Myocyte (in vitro differentiated cells): ENCODE measurements at places on chromosomes 4 and X. TPM values are rescaled to one million over a fixed set of nuclear protein-coding genes. Genes with fewer than 3 reads are reported as not detected.
A peak's percentile ranks its signal among the peaks of the same experiment; 100 is the strongest.

DNA sequence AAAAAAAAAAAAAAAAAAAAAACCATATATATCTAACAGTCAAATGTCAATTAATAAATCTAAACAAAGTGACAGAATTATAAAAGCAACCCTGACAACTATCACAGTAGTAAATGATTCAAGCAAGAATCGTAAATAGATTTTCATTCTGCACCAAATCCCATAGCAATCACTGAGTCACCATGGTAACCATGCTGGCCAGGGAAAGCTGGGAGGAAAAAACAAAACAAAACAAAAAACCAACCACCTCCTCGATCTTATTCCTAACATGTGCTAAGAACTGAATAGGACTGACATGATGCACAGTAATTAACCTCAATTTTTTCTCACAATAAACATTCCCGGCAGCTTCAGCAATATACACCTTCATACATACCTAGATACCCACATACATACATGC lies 30.6 kb upstream of the RAB40A start:
- DNase-seq, result no peak

DNA sequence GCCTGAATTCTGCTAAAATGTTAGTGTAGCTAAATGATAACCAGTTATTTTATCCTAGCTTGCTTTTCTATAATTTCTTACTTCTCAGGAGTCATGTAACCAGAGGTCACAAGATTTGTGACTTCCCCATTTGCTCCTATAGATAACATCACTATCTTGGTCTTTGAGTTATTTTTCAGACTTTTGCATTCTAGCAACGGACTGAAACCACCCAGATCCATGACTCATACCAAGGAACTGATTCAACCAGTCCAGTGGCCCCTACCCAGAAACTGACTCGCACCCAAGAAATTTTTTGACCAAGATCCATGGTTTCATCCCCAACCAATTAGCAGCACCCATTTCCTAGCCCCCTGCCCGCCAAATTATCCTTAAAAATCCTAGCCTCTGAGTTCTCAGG lies 50.0 kb downstream of the IQCM start:
- DNase-seq, result no peak

DNA sequence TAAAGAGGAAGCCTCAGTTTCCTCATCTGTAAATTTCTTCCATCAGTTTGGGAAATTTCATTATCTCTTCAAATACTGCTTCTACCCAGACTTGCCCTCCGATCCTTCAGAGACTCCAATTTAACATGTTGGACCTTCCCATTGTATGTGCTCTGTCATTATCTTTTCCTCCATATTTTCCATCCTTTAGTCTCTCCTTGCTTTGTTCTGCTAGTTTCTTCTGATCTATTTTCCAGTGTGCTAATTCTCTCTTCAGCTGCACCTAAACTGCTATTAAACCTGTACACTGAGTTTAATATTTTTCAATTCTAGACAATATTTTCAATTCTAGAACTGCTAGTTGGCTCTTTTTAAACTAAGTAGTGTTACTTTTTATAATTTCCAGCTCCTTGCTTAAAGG lies 65.5 kb downstream of the EVC start:
- DNase-seq, result no peak

Gene NLGN3
- total RNA-seq, result 0.16 and 0.24 TPM in 2 replicates

GRCh38 chrX:856566-857290 lies 226.1 kb downstream of the SHOX start:
- DNase-seq, result no peak

Gene GLRA3
- total RNA-seq, result not detected in 2 replicates

DNA sequence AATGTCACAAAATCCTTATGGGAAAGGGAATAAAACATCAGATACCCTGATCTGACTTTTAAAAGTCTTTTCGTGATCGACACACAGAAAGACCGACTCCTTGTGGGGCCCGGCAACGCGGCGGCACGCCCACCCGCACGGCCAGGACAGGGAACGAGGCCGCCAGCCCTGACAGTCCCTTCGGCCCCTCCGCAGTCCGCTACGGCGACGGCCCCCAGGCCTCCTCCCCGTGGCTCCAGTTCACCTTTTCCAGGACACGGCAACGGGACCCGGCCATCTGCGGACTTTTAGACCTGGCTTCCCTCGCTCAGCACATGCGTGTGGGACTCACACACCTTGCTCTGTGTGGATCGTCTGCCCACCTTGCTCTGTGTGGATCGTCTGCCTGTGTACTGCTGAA lies 33.6 kb upstream of the GTPBP6 start:
- DNase-seq, result no peak

Gene CTAG1A
- total RNA-seq, result not detected in 2 replicates

DNA sequence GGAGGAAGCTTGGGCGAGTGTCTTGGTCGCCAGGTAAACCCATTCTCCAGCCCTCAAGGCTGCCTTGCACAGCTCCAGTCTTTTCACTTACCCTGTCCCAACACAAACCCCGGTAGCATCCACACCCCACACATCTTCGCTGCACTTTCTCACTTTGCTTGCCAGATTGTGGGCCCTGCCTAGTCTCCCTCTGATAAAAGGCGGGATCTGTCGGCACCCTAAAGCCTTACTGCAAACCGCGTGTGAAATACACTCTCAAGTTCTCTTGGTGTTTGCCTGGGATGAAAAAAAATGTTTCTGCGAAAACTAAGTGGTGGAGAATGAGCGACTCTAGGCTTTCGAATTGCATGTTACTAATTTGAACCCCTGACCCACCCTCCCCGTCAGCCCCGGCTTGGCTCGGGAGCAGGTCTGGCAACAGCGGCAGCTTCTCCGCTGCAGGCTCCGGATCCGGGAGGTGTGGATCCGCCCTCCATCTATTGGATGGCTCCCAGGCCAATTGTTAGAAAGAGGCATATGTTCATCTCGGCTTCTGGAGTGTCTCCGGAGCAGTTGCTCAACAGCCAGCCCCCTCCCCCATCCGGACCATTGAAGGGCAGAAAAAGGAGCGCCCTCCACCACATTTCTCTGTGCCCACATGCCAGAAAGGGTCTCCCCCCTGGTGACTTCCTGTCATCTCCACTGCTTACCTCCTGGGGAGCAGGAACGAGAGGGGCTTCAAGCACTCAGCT lies 3.0 kb upstream of the CITED1 start:
- DNase-seq, result peak; percentile 75

Gene EIF2S3
- total RNA-seq, result 155 and 161 TPM in 2 replicates

Gene GIMD1
- total RNA-seq, result not detected in 2 replicates

Gene VBP1
- total RNA-seq, result 80.2 and 80.8 TPM in 2 replicates

- DNase-seq, result no peak
Observed at GRCh38 chr4:173417833-173418232, 18.9 kb upstream of the SCRG1 start.

- no peak for DNase-seq
Observed at GRCh38 chrX:55867708-55868107, 150.2 kb downstream of the RRAGB start.

DNA sequence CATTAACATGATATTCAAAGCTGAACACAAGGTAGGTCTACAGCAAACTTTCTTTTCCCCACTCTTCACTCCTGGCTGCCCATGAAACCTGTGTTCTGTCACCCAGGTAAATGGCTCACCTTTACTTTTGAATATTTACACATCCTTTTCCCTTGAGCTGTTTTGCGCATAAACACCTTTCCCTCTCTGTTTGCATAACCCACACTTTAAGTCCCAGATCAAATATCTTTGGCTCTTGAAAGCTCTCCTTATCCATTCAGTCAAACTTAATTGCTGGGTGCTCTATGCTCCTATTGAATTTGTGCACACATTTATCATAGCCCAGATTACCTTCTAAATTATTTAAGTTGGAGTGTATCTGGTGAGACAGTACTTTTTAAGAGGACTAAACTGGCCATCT lies 51.7 kb upstream of the ATP8A1 start:
- DNase-seq, result no peak

DNA sequence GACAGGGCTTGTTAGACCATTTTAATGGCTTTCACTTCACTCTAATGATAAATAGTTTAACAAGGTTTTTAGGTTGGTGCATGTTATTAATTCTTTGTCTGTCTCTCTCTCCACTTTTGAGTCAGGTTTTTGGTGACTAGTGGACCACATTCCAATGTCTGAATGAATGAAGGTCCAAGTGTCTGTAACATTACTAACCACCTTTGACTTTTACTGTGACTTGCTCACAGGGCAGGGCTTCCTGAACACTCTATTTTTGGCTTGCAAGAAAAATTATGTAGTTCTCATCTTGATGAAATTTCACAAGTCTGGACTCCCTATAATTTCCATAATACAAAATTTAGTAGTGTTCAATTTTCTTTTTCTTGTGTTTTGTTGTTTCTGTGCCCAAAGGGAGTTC lies 78.9 kb upstream of the BMPR1B start:
- no peak for DNase-seq

- no peak for DNase-seq
Observed at GRCh38 chrX:106874075-106874474, 29.1 kb downstream of the RIPPLY1 start.

Gene GUCY1A1
- not detected in 2 replicates for total RNA-seq

DNA sequence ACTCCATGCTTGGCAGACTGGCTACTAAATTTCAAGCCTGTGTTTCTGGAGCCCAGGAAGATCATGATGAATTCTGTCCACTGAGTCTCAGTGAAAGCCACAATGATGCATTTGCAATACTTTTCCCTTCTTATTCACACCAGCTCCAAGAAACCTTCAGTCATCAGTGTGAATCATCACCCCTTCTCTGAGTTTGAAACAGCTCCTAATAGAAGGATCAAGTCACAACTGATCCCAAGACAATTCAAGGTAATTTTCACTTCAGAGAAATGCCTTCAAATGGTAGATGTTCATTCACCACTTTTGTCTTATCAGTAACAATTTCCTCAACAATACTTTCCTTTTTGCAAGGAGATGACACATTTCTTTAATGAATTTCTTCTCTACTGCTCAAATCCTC lies 257.4 kb downstream of the NLGN4X start:
- no peak for DNase-seq

Gene COX7B
- 269 and 380 TPM in 2 replicates for total RNA-seq

Gene SLC6A14
- total RNA-seq, result not detected in 2 replicates

DNA sequence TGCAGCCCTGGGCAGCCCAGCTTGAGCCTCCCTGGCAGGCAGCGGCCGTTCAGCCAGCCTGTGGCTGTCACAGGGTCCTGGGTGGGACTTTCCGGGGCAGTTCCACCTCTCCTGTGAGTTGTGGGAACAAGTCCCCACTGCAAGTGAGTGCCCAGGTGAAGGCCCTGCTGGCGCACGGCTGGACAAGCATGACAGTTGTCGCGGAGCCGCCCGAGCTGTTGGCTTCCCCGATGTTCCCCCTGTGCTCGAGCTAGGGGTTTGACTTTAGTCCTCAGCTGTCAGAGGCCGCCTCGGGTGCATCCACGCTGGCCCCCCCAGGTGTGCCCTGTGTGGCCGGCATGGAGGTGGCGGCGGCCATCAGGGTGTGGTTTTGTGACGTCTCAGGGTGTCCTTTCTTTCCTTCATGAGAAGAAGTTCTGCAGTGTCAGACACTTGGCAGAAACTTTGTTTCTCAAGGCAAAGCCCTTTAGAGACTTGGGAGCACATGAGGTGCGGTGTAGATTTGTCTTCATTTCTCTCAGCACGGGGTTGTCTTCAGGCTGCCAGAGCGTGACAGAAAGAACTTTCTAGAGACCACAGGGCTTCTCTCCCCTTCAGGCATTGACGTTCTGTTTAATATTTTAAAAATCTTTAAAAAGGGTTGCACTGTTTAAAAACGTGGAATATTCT lies 69.4 kb upstream of the HGFAC start:
- no peak for DNase-seq

DNA sequence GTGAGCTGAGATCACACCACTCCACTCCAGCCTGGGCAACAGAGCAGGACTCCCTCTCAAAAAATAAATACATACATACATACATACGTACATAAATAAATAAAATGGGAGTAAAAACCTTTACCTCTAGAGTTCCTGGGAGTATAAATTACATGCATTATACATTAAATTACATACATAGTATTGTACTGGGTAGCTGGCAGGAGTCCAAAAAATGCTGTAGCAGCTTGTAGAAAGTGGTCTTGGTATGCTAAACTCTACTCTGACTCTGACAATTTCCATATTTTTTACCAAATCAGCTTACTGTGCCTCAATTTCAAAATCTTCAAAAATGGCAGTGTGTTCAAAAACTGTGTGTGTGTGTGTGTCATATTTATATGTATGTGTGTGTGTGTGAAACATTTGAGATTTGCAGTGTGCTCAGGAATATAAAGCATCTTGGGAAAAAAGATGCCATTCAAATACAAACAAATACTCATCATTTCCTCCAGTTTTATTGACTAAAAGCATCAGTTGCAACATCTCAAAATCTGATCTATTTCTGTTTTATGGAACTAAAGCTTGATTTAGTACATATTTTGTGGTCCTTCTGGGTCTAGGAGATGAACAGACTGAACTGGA lies 171.7 kb downstream of the SHROOM3 start:
- no peak for DNase-seq

Gene JAKMIP1
- total RNA-seq, result 0.16 TPM in 1 of 2 replicates, not detected in the other

DNA sequence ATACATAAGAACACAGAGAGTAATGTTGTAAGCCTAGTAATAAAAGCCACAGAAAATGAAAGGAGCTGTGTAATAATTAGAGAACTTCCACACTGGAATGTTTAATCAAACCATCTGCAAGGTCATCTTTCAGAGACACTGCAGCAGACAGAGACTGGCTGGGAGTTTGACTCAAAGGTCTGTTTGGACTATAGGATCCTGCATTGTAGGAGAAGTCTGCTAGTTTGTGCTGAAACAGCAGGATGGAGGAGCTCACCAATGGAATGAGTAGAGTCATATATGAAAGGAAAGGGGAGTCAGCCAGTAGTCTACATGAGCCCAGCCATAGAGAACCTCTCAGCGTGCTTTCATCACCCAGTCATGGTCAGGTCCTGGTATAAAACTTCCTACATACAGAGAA lies 4.5 kb upstream of the ACE2 start:
- DNase-seq, result no peak
